ENCODE measurements at places on chromosomes 4 and X. TPM values are rescaled to one million over a fixed set of nuclear protein-coding genes. Genes with fewer than 3 reads are reported as not detected.

Gene PRRG3
- total RNA-seq = not detected

DNA sequence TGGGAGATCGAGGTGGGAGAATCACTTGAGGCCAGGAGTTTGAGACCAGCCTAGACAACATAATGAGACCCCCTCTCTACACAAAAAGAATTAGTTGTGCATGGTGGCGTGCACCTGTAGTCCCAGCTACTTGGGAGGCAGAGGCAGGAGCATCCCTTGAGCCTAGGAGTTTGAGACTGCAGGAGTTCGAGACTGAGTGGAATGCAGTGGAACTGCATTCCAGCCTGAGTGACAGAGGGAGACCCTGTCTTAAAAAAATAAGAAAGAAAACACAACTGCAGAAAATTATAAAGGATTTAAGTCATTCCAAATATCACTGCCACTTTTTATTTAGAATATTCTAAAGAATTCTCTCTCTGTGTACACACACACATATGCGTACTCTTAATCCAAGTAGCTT lies 18.4 kb downstream of the HPRT1 start:
- no peak for DNase-seq

GRCh38 chrX:10922835-10923234 lies 188.3 kb upstream of the HCCS start:
- DNase-seq = no peak

Gene DCAF4L1
- total RNA-seq = under 0.01 TPM

Gene MAGEA2
- not detected for total RNA-seq

DNA sequence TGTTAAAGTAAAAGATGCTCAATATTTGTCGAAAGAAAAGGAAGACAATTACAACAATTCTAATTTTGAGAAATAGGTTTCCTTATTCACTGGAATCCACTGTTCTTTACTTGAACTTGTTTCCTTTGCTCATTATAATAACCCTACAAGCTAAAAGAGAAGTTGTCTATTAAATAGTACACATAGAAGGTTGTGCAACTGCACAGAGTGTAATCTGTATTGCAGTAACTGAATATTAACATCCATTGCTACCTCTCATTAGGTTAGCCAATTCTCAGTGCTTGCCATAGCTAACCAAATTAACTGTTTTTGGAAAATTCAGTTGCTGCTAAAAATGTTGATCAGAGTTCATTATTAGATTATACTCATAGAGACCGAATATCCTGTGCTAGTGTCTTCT lies 120.0 kb downstream of the PDLIM5 start:
- DNase-seq = no peak

DNA sequence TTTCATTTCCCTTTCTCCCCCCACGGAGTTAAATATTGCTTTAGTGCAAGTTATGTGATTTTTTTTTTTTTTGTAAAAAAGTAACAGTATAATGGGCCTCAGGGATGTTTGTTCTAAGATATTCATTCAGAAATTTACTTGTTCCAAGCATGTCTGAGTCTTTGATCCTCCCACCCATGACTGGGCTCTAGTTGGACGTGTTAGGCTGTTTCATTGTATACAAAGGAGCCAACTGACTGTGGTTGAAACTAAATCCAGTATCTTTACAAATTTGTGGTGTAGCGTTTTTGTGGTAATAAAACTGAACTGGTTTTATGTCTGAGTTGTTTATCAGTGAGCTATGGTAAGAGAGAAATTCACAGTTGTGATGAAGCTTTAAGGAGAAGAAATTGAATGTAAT lies 74.1 kb downstream of the DOCK11 start:
- DNase-seq = no peak

Gene CT83
- total RNA-seq = not detected

Gene DMRTC1
- total RNA-seq = not detected

GRCh38 chrX:20712811-20713210 lies 446.1 kb upstream of the RPS6KA3 start:
- no peak for DNase-seq

DNA sequence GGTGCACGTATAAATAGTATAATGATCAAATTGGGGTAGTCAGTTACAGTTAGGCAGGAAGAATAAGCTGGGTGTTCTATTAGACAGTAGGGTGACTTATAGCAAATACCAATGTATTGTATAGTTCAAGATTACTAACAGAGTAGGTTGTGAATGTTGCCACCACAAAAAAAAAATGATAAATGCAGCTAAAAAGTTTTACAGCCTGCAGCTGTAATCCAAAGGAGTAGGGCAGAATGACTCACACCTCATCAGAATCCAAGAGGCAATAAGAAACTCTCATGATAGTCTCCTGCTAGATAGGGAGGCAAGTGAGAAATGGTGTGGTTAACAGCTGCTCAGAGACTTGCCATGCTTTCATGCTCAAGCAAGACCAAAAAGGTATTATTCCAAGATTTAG lies 19.6 kb upstream of the TCEAL4 start:
- DNase-seq = no peak

DNA sequence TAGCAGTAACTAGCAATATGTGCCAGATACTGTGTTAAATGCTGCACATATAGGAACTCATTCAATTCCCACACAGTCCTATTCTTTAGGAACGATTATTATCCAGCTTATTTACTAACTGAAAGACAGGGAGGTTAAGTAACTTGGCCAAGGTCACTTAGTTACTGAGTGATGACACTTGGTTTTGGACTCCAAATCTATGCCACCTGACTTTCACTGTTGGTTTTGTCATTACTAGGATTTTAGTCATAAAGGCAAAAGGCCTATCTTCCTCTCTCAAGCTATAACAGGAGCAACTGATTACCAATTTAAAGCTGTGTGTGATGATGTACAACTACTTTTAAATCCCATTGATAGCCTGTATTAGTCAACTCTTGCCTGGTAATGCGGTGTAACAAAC lies 138.9 kb upstream of the STX18 start:
- no peak for DNase-seq

DNA sequence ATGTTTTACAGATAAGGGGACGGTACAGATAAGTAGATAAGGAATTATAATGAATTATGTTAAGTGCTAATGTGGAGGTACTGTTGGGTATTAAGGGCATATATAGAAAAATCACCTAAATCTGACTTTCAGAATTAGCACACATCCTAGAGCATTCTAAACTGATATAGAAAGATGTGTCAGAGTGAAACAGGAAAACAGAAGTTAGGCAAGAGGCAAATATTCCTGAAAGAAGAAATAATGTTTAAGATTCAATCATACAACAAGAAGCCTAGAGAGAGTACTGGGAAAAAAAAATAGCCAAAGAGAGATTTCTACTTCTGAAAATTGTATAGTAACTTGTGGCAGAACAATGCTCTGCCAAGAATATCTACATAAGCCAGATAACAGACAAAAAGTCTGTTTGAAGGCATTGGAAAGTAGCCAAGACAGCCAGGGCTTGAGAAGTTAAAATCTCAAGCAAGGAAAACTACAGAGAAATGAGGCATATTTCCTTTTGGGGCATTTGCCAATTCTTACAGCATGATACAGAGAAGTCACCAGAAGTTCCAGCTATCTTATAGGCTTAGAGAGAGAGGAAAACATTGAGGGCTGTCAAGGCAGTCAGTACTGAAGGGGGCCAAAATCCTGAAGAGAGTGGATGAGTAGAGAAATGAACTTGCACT lies 646.0 kb downstream of the RPA4 start:
- DNase-seq = no peak

Gene TRIM2
- total RNA-seq = 17.6 TPM

Gene POU4F2
- total RNA-seq = not detected

Gene GLRB
- 5.1 TPM for total RNA-seq

- DNase-seq = no peak
Observed at GRCh38 chrX:154305541-154306205, 10.1 kb downstream of the TKTL1 start.

Measured in upper lobe of left lung (tissue), 6 donors.